ENCODE measurements at places on chromosomes 1 and 21.

DNA sequence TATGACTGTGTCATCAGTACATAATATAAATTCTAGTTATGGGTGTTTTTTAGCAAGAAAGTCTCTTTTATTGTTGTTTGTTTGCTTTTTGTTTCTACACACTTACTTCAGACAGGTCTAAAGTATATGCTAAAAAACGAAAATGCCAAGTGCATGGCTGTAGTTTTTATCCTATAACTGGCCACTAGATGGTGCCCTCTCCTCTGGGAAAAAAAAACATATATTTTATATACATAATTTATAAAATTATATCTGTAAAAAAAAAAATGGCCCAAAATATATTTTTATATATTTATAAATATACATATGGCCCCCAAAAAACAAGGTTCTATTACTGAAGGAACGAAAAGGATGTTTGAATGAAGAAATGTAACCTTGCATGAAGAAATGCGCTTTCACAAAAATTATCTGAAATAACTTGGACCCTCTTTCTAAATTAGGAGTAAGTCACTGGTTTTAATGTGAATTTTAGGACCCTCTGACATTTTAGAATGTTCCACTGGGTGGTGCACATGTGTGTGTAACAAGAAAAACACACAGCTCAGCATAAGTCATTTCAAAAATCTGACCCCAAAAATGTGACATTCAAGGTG lies 93.5 kb downstream of the TTLL7 start:
- DNase-seq, result no peak

DNA sequence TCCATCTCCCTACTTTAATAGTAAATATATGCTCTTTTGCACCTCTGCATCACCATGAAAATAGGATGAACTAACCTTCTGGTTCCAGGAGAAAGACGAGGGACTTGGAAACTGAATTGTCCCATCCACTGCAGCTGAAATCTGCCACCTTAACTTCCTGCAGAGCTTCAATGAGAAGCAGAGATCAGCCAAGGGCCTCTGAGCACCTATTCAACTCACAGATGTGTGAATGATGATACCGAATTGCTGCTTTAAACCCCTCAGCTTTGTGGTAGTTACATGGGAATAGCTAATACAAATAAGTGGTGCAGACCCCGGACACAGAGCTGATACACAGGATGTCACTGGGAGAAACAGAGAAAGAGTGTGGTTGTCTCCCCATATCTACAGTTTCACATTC lies 616.8 kb downstream of the NCAM2 start:
- DNase-seq, result no peak

- DNase-seq, result no peak
Measured at GRCh38 chr21:37970548-37970947, 54.3 kb upstream of the KCNJ6 start.

DNA sequence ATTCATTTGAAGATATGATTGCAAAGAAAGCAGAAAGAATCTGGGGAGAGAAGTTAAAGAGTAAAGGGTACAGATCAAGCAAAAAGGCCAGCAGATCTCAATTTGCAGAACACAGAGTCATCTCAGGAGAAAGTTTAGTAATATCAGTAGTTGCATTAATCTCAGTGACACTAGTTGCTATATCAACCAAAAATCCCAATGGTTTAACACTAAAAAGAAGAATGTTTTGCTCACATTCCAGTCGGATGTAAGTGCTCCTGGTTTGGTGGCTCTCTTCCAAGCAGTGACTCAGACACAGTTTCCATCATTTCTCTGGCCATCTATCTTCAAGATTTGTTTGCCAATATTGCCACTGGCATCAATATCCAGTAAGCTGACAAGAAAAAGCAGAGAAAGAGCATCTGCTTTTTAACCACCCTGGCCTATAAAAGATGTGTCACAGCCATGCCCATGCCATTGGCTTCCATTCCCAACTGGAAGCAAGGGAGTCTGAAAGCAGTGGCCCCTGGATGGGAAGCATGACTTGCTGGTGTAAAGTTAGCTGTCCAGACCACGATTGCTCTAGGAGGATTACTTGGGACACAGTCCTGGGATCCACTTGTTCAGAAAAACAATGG lies 45.5 kb upstream of the AIM2 start:
- no peak for DNase-seq

DNA sequence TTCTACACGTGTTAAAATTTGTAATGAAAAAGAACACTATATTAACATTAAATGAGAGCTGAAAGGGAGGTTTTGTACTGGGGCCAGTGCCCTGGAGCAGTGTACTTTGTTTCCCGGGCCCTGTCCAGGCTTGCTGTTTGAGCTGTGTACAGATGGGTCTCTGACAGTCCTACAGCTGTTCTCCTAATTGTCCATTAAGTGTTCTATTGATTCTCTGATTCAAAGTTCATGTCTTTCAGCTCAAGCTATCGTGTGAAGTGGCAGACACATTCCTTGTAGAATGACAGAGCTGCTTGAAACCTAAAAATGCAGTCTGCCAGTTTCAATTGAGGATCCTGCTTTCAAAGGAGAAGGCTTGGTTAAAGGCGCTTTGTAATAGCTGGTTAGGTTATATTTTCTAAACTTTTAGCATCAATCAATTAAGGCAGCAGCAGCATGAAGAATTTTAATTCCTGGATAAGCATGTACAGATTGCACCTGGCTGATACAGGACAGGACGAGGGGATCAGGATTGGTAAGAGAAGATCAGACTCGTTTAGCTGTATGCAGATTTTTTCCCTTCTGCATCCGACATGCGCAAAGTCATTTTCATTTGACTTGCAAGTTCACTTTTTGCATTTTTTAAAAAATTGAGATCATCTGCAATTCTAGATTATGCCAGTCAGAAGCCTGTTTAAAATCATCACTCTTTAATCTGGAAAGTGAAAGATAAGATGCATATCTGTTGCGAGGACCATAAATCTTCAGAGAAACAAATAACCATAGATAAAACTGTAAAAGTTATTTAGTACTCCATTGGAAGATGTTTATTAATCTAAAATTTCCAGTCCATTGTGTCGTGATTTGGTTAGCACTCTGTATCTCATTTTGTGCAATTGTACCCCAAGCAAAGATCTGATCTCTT lies 98.5 kb downstream of the ATG4C start:
- no peak for DNase-seq

- DNase-seq, result no peak
Measured at GRCh38 chr1:25430967-25431881, 527 bp downstream of the MACO1 start.

DNA sequence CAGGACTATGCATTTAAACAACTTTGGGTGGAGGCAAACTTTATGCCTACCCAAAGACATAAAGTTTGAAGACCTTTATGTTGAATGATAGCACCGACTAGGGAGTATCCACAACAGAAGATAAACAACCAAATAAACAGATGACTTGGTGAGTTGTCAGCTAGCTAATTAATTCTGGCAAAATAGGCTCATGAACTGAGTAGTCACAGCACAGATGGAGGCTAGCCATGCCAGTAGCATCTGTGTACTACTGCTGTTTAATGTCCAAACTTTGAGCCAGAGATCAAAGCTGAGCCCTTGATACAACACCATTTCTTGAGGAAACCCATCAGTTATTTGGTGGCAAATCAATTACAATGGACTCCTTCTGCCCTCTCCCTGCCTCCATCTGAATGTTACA lies 40.3 kb upstream of the CCDC190 start:
- no peak for DNase-seq

GRCh38 chr1:228961511-228961910 lies 226.2 kb downstream of the RHOU start:
- no peak for DNase-seq

GRCh38 chr21:33133892-33134291 lies 64.0 kb downstream of the OLIG1 start:
- DNase-seq, result no peak

DNA sequence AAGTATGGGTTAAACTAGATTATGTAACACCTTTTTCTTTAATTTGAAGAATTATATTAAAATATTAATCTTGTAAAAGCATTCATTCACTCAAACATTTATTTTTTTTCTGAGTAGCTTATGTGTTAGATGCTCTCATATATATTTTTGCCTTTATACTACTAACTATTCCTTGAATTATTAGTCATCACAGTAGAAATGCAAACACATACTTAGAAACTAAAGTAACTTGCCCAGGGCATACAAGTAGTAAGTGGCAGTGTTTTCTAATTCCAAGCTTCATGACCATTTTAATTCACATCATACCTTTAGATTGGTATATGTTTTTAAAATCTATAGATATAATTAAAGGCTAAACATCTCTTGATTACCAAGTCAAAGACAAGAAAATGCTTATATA lies 1271.0 kb downstream of the BRINP3 start:
- no peak for DNase-seq

DNA sequence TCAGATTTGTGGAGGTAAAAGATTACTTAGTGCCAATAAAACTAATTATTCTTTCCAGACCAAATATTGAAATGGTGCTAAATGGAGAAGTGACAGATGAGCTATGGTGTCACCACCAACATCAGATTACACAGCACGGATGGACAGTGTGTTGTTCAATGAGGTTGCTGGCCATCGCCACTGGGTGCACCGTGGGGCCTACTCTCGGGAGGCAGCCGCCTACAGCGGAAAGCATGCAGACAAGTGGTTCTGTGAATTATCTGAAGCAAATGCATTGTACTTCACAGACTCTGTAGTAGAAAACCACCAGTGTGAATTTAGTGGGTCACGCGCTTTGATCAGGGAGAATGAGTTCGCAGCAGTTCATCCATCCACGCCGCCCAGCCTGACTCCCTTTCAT lies 42.3 kb downstream of the GNG4 start:
- DNase-seq, result no peak

DNA sequence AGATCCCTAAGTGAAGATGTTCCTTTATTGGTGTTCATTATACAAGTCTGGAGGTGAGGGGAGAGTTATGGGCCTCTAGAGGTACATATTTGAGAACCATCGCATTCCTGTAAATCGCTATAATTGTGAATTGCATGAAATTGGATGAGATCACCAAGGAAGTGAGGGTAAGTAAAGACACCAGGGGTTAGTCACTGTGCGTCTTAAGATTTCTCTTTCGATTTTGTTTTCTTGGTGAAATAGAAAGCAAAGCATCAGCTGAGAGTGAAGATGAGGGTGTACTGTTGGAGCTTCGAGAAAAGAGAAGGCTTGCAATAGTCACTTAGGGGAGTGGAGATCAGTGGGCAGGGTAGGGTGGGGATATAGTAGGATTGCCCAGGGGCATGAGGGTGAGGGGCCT lies 82.1 kb downstream of the RAVER2 start:
- DNase-seq, result no peak

Measured in smooth muscle cell of the brain vasculature (primary cell).